ENCODE measurements at places on chromosomes 1 and 21. TPM values are rescaled to one million over a fixed set of nuclear protein-coding genes. Genes with fewer than 3 reads are reported as not detected.

Gene SLFNL1
- total RNA-seq: 0.28 TPM

Gene PRKCZ
- 3.3 TPM for total RNA-seq

Gene S100A3
- total RNA-seq: 2.8 TPM

Gene SH2D1B
- total RNA-seq: not detected

Gene CFAP298
- total RNA-seq: 25.7 TPM

Gene UTS2
- 0.56 TPM for total RNA-seq

Gene STIL
- 4.2 TPM for total RNA-seq

Gene TMEM269
- not detected for total RNA-seq

Gene PRRX1
- 101 TPM for total RNA-seq

Gene TNFRSF4
- total RNA-seq: not detected

Gene SDF4
- 90.1 TPM for total RNA-seq

Gene NPPB
- total RNA-seq: 11.5 TPM

Gene STRIP1
- total RNA-seq: 56.7 TPM

Gene IQGAP3
- total RNA-seq: 2.8 TPM

Gene AKR7A3
- 0.28 TPM for total RNA-seq

Gene USP24
- total RNA-seq: 34.7 TPM

Gene RNF186
- total RNA-seq: not detected

Gene OR2L3
- not detected for total RNA-seq

All from regular cardiac myocyte (primary cell).